ENCODE measurements at places on chromosomes 4 and X.

DNA sequence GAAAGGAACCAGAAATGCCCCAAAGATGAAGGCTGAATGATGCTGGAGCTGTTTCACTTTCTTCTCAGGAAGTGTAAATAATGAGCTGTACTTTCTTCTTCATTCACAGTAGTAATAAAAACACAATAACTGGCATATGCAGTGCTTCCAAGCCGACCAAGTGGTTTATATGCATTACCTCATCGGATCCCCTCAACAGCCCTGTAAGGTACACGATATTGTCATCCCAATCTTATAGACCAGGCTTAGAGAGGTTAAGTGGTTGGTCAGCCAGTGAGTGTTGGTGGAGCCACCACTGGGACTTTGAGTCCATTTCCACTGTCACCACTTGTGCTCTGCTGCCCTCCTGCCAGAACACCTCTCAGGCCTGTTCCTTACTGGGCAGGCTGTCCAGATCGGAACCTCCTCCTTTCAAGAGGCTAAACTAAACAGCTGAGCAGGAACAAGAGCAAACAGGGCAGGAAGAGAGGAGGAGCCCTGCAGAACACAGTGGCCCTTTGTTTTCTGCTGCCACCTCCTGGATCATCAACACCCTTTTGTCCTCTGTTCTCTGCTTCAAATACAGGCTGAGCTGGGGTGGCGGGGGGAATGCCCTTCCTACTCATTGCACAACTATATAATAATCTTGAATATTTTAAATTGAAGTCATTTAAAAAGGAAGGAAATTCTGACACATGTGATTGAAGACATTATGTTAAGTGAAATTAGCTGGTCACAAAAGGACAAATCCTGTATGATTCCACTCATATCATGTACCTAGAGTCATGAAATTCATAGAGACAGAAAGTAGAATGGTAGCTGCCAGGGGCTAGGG lies 112.5 kb upstream of the ATP6AP2 start:
- DNase-seq, result peak; percentile 39

- no peak for DNase-seq
Observed at GRCh38 chr4:153684971-153685371, 891 bp downstream of the TLR2 start.

GRCh38 chr4:139942241-139942640 lies 211.7 kb downstream of the MAML3 start:
- no peak for DNase-seq

- no peak for DNase-seq
Observed at GRCh38 chr4:5810770-5811430, 82.0 kb downstream of the CRMP1 start.

GRCh38 chr4:103424853-103425252 lies 226.7 kb upstream of the CENPE start:
- peak; percentile 29 for DNase-seq

GRCh38 chrX:53284684-53285447 lies 3.5 kb upstream of the IQSEC2 start:
- DNase-seq, result peak; percentile 68
